Activated naive CD4-positive, alpha-beta T cell treated with anti-CD3 and anti-CD28 coated beads, Interleukin-2, amount 10 ng/mL, durations not matched to agents 7 days and 5 days (primary cell): ENCODE measurements at places on chromosomes 7 and 10.
A peak's percentile ranks its signal among the peaks of the same experiment; 100 is the strongest.

- no peak for DNase-seq
These were observed 35.9 kb downstream of the TSPAN15 start for GRCh38 chr10:69486922-69487730.

DNA sequence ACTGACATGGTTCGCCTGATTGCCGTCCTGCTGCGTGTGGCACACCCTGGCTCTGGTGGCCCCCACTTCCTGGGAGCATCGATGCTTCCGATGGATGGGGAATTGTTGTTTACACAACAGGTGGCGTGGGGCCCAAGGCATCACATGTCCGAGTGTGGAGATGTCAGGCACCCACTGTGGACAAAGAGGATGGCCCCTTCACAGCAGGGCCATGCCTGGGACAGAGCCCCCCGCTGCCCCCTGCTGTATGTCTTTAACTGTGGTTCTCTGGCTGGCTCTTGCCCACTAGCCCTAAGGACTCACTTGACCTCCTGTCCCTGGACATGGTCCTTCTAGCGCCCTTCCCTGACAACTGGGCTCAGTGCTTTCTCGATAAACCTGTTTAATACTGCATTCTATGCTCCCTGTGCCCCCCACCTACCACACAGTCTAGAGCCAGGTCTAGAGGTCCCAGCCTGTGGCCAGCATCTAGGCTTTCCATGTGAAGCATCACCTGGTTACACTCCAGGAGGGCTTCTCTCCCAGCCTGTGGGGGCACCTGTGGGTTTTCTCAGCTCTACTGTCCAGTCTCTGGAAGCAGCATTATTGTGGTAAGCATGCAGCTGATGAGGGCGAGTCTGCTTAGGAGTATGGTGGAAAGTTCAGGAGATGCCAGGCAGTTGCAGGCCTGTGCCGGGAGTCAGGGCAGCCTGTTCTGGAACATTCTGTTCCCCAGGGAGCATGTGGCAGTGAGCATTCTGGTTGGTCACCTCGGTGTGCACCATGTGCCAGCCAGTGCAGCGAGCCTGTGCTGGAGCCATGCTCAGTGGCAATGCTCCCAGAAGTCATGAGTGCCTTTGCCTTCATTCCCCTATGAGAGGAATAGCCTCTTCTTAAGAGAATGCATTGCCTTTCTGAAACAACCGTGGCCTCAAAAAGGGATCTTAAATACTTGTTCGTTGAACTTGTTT is 10.4 kb downstream of the ADCY1 start:
- no peak for DNase-seq

DNA sequence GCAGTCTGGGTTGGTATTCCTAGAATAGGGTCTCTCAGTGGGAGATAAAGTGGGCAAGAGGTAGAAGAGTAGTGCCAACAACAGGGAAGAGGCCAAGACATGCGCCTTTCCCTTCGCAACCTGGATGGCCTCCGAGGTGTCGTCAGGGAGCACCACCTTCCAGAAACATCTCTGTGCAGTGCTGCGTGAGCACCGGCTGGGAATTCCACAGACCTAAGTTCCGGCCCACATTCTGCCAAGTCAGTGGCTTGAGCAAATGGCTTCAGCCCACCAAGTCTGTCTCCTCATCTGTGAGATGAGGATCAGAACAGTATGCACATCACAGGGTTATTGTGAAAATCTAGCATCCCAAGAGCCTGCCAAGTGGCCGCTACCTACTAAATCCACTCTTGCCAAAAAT is 40.6 kb downstream of the CCDC3 start:
- DNase-seq = no peak

DNA sequence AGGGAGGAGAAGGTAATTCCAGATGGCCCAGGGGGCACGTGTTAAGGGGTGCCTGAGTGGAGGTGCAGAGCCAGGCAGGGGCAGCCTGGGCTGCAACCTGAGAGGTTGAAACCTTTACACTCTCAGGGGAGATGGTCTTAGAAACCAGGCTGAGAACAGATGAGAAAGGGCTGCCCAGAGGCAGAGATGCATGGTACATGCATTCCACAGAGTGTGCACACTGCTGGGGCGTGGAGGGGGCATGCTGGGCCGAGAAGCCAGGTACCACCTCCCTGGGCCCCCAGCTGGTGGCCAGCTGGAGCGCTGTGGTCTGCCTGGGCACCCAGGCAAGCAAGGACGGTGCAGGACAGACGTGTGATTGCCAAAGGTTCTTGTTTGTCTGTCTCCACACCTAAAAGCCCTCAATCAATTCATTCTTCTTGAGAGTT is 14.1 kb upstream of the CSGALNACT2 start:
- DNase-seq = peak; percentile 5

GRCh38 chr7:31478721-31479120 is 35.2 kb upstream of the ITPRID1 start:
- no peak for DNase-seq

- DNase-seq = no peak
These were observed 261.7 kb downstream of the GALNT17 start for GRCh38 chr7:71393661-71394060.

GRCh38 chr10:119654540-119654939 is 3.4 kb downstream of the BAG3 start:
- no peak for DNase-seq

DNA sequence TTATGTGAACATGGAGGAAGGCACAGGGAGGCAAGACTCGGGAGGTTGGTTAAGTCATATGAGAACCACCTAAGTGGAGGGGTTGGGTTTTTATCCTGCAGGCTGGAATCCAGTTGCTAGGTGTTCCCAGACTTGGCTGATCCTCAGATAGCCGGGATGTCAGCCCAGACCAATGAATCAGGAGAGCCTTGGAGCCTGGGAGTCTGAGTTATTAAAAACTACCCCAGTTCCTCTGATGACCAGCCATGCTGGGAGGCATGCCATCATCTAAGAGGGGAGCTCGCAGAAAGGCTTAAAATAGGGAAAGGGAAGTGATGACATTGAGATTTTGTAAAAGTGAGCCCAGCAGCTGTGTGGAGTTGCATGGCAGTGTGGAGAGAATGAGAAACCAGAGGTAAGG is 238.1 kb downstream of the ZNF248 start:
- DNase-seq = no peak

DNA sequence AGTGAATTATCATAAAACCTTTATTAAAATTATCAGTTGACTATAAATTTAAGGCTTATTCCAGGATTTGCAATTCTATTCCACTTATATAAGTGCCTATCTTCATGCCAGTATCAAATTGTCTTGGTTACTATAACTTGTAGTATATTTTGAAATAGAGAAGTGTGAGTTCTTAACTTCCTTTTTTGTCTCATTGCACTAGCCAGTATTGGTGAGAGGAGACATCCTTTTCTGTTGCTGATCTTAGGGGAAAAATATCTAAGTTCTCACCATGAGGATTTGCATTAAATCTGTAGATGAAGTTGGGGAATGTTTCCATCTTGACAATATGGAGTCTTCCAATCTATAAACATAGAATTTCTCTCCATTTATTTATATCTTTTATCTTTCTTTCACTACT is 104.2 kb upstream of the MKI67 start:
- DNase-seq = no peak

DNA sequence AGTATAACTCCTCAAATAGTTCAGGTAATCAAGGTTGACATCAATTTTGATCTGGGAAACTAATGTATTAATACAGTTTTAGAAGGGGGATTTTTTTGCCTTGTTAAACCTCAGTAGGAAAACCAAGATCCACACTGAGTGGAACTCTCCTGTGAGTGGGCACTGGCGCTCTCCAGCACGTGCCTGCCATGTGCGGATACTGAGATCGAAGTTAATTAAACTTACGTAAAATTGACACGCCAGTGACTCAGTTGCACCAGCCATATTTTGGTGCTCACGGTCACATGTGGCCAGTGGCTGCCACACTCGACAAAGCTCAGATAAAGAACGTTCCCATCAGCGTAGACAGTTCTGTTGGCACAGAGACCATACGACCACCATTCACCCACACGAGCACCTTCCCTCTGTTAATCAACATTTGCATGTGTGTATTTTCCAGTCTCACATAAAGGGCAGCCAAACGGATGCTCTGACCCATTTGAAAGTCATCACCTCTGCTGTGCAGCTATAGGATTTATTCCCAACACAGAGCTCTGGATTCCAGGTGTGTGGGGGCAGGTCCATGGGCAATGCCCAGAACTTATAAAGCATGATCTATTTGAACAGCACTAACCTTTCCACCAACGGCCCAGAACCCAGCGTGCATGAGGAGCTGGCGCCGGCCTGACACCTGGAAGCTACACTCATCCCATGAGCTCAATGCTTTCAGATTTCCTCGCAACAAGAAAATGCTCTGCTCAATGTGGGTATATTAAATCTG is 77.7 kb downstream of the VIPR2 start:
- no peak for DNase-seq

DNA sequence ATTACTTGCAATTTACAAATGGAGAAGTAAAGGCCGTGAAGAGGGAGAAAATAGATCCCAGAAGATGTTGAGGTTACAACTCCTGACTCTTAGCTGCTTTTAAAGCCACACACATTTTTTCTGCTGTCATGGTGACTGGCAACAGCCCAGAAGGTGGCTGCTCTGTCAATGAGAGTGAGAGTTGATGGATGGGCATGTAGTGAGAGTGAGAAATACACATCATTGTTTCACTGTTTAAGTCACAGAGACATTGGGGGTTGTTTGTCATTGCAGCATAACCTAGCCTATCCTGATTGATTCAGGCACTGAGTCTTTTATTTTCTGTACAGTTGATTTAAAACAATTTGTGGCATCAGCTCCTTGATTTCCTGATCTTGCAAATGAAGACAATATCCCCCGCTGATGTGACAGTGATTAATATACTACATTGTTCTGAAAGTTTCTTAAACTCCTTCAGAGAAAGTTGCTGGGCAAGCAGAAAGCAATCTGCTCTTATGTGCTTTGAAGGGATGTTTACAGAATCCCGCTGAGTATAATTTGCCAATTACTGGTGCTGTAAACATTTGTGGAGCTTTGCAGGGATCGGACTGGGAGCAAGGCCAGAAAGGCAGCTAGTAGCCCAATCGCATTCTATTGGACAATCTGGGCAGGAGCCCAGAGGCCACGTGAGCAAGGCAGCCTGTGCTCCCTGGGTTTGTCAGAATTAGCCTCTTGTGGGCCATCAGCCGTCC is 229.6 kb downstream of the PRPF18 start:
- no peak for DNase-seq

DNA sequence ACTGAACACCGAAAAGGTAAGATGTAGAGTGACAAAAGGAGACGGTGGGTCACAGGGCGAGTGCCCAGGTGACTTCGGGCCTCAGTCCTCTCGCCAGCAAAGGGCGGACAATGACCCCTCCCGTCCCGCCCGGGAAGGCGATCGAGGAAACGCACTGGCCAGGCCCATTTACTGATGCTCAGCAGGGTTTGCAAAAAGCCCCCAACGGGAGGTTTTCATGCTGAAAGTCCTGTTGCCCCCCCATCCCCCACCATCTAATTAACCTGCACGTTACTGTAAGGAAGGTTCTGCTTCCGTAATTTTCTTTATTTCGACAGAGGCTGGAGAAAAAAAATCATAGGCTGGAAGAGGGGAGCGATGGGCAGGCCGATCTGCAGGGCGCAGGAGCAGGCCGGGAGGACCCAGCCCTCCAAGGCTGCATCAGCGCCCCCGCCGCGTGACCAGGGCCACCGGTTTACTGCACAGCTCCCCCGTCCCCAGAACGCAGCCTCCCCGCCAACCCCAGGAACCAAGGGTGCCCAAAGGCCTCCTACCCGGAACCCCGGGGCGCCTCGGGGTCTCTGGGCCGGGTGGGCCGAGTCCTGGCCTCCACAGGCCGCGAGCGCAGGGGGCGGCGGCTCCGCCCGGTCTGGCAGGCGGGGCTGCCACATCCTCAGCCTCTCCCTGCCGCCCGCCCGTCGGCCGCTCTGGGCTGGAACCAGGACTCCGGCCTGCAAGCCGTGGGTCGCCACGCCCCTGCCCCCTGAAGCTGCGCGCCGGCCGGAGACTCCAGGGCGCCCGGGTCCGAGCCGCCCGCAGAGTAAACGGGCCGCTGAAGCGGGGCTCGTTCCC is 613 bp downstream of the OAT start:
- peak; percentile 70 for DNase-seq

GRCh38 chr7:157312941-157313340 is 23.9 kb upstream of the DNAJB6 start:
- DNase-seq = no peak

DNA sequence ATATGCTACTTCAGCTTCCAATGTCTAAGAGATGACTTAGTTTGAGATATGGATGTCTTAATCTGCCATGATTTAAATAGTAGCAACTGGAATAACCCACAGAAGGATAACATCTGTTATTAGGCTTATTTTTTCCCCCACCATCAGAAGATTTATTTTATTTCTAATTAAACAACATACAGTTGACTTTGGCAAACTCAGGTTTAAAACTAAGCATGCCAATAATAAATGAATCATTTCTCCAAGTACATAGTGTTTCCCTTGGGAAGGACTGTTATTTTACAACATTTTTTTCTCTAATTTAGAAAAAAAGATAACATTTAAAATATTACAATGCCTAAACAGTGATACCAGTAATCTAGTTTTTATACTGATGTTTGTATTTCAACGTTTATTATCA is 58.4 kb downstream of the SFTPD start:
- no peak for DNase-seq

DNA sequence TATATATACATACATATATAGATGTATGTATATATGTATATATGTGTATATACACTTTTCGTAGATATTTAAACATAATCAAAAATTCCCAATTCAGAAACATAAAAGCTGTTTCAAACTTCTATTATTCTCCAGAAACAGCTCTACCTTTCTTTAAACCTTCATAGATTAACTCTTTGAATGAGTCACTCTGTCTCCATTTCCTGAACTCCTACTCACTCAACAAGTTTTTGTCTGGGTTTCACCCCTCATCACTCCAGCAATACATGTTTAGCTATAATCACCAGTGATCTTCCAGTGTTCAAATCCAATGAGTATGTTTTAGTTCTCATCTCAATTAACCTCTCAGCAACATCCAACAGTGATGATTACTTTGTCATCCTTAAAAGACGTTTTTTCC is 9.6 kb downstream of the DGKB start:
- no peak for DNase-seq

DNA sequence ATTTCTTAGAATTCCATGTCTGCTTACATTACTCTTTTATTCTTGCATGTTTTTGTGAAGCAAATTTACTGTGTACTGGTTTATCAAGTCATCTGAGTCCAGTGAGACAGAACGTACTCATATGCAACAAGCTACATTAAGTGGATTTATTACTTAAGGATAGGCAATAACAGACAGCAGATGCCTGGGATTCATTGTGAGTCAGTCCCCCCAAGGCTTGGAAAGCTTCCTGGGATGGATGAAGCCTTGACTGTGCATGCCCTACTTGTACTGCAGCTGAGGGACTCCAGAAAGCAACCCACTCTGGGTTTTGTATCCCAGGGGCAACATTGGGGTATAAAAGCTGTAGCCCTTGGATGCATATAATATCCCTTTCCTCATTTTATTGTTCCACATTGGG is 113.4 kb upstream of the RAB18 start:
- DNase-seq = no peak

GRCh38 chr10:63352976-63353375 is 112.8 kb downstream of the JMJD1C start:
- DNase-seq = no peak

GRCh38 chr10:108905821-108906220 is 1017.5 kb downstream of the XPNPEP1 start:
- DNase-seq = no peak
